ENCODE measurements at places on chromosomes 1 and 21.
A peak's percentile ranks its signal among the peaks of the same experiment; 100 is the strongest.

DNA sequence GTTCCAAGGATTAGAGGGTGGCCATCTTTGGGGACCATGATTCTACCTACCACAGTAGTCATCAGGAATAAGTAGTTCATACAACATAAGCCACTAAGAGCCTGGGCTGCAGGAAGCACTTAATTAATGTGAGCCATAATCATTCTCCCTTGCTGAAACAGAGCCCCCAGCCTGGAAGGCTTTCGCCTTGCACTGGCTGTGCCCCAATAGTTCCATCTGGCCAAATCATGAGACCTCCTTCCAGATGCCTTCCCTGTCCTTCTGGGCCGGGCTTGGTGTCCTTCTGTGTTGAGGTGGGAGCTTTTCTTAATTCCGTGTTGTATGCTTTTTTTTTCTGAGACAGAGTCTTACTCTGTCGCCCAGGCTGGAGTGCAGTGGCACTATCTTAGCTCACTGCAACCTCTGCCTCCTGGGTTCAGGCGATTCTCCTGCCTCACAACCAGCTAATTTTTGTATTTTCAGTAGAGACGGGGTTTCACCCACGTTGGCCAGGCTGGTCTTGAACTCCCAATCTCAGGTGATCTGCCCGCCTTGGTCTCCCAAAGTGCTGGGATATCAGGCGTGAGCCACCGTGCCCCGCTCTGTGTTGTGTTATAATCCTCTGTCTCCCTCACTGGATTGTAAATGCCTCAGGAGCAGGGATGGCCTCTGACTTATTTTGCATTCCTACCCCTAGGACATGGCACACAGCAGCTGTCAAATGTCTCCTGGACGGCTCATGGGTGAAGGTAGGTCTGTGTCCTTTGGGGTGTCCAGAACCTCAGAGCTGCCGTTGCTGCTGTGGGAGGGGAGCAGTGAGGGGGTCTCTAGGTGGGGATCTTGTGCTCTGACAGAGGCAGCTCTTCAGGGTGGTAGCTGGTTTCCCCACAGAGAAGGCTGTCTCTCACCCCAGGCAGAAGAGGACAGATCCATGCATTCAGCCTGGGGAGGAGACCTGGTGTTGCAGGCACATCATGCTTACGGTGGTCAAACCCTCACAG, 10.1 kb downstream of the GNG4 start:
- DNase-seq: no peak

GRCh38 chr21:29581393-29581792, 282.7 kb downstream of the BACH1 start:
- no peak for DNase-seq

GRCh38 chr21:34938089-34938764, 110.9 kb downstream of the RUNX1 start:
- no peak for DNase-seq

DNA sequence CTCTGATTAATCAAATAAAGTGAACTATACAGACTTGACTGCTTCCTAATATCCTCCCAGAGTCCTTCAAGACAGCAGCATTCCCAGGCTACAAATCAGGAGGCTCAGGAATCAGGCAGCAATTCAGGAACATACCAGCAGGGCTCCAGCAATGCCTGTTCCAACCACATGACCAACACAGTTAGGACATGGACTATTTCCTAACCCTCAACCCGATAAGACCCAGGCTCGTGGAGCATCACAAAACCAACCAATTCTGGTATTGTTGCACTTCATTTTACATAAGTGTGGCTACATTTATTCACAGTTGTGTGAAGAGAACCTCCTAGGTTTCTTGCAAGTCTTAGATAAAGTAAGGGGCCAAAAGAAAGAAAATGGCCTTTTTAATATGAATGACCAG, 546.2 kb upstream of the ADGRL2 start:
- no peak for DNase-seq

- DNase-seq: no peak
These were observed 3.0 kb downstream of the PLA2G2F start for GRCh38 chr1:20142001-20142710.

GRCh38 chr1:153610334-153610733, 2.6 kb downstream of the S100A16 start:
- DNase-seq: no peak

GRCh38 chr1:233473549-233474204, 140.2 kb upstream of the KCNK1 start:
- DNase-seq: no peak

DNA sequence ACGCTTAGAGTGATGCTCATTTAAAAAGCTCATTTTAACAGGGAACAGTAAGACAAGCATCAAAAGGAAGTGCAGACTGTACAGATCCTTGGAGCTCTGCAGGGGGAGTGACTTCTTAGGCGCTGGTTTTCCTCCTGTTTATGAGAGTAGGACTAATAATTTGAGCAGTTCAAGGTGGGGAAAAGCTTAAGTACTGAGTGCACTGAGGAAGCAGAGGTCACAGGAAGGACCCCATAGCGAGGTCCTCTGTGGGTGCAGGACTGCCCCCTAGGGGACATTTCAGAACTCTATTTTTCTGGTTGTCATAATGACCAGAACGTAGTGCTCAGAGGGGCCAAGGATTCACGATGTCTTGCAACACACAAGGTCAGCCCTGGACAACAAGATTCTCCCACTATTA, 112.1 kb downstream of the HLCS start:
- no peak for DNase-seq

DNA sequence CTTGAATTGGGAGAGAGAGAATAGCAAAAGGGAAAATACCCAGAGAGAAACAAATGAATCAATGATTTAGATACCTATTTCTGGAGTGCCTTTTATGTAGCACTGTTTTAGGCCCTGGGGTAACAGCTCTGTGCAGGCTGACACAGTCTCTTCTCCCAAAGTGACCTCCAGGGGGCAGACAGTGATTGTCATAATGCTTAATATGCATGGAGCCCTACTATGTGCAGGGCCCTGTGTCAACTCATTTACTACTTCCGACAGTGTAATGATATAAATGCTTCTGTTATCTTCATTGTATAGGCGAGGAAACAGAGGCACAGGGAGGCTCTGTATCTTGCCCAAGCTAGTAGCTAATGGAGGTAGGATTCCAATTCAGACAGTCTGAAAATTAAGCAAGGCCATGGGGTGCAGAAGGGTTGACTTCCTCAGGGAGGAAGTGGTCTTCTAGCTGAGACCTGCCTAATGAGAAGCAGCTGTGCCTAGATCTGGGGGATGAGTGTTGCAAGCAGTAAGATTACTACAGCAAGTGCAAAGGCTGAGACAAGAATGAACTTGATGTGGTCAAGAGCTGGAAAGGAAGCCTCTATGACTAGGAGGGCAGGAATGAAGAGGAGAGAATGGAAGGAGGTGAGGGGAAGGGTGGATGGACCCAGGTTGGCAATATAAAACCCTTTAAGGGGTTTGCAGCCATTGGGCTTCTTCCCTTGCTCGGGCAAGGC, 16.2 kb upstream of the SERINC2 start:
- no peak for DNase-seq

GRCh38 chr1:189606795-189607476, 870.7 kb downstream of the BRINP3 start:
- no peak for DNase-seq

DNA sequence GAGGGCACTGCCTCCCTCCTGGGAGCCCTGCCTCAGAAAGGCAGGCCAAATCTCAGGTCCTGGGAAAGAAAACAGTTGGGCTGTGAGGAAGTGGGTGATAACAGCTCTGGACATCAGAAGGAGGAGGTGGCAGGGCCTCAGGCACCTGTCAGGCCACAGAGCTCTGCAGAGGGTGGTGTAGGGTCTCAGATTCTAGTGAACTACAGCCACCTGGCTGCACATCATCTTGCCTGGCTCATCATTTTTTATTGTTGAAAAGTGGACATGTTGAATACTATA, 15.3 kb upstream of the ZNF678 start:
- DNase-seq: no peak

GRCh38 chr1:232597721-232598120, 32.2 kb downstream of the SIPA1L2 start:
- DNase-seq: no peak

- no peak for DNase-seq
These were observed 38.2 kb upstream of the CSF3R start for GRCh38 chr1:36520771-36521420.

- no peak for DNase-seq
These were observed 10.2 kb upstream of the LYPLAL1 start for GRCh38 chr1:219163401-219163954.

GRCh38 chr1:109091078-109091838, 694 bp downstream of the TMEM167B start:
- DNase-seq: no peak

GRCh38 chr1:208531003-208531750, 287.0 kb upstream of the PLXNA2 start:
- DNase-seq: no peak

DNA sequence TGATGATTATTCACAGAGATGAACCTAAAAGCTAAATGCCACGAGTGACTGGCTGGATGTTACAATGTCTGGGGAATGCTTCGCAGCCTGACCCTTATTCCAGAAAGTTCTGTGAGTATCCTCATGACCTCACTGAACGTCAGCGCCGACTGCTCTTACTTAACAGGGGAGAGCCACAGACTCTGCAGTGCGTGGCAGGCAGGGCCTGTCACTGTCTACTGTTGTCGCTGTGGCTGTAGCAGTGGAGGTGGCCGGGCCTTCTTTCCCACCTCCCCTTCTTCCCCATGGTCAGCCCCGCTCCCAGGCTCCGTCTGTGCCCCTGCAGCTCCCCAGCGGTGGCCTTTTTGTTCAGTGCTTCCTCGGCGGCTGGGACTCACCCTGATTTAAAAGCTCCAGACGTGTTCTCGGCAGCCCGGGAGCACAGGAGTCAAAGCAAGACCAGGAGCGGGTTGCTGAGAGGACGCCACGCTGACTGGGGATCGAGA, 52.2 kb upstream of the TARBP1 start:
- no peak for DNase-seq

DNA sequence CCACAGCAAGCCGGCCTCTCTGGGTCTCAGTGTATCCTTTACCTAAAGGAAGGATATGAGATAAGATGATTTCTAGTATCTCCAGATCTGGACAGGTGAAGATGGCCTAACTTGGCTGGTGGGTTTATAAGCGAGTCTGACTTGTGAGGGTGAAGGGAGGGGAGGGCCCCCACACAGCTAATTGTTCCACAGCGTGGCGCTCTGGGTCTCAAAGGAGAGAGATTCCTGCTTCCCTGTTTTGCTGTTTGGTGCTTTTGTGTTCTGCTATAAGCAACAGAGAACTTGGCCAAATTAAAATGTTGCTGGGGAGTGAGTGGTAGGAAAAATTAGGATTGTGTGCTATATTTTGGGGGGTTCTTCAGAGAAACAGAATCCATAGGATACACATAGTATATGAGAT, 28.9 kb upstream of the NLRP3 start:
- DNase-seq: no peak

DNA sequence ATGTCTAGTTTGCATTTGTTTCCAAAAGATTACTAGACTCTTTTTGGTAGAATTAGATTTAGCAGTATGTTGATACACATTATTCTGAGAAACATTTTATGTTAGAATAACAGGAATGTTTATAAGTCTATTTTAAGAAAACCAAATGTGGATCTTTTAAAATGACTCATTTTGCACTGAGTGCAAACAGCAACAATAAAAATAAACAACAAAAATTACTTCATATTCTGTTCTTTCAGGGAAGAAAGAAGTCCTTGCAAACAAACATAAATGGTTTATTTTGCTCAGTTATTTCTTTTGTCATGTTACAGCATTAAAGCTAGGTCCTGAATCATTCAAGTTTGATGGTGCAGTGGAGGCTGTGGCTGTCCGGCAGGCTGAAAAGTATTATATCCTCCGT, 106.8 kb upstream of the TENT5C start:
- DNase-seq: no peak

DNA sequence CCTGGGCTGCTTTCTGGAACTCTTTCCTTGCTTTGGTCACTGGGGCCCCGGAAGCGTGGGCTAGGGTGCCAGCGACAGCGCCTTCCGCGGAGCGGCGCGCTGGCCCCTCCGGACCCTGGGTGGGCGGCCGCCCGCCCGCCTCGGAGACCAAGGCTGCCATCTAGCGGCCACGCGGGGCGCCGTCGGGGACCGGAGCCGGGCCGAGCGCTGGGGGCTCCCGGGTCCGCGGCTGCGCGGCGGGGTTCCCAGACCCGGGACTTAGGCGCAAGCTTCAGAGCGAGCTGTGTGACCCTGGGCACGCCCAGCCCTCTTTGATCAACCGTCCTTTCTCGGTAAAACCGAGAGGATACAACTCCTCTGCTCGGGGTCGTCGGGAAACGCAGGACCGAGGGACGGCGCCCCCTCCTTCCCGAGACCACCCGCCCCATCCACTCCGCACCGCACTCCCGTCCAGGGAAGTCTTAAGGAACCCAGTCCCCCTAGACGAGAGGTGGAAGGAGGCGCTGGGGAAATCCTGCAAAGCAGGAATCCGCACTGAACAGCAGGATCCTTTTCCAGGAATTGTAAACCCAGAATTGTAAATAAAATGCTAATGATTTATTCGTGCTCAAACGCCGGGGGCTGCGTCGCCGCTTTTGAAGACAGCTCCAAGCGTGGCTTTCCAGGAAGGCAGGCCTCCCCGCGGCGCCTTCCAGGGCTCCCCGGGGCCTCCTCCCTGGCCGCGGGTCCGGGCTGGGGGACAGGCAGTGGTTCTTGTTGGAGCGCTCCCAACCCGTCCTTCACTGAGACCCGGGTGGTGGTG, 41.2 kb downstream of the RRAGC start:
- peak; percentile 12 for DNase-seq

GRCh38 chr1:93732514-93732913, 50.9 kb upstream of the BCAR3 start:
- no peak for DNase-seq

DNA sequence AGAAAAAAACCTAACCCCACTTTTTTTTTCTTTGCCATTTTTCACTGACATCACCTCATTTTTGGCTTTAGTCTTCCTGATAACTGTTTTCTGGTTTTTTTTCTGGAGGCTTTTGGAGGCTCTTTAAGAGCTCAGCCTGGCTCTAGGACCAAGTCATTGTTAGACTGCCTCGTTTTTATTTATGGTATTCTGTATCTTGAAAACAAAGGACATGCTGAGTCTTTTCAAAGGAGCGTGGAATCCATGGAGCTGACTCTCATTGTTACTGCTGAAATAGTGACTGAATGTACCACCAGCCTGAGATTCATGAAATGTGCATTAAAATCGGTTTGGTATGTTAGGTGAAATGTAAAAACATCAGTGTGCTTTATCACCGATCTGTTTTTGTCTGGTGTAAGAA, 28.0 kb downstream of the RASAL2 start:
- no peak for DNase-seq

DNA sequence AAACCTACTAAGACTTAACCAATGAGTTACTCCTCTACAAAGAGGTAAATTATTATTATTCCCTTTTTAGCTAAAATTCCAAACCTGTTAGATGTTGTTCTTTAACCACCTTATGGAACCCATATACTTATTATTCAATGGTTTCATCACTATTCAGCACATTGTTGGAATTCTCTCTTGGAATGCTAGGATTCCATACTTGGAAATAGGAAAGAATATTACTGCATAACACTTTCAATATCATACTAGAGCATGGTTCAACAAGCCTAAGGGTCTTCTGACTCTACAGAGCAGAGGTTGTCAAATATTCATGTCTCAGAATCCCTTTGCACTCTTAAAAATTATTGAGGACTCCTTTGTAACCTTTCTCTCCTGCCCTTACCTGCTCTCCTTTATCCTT, 69.4 kb downstream of the DEGS1 start:
- DNase-seq: no peak

GRCh38 chr1:244353551-244354091, 98.1 kb downstream of the ADSS2 start:
- DNase-seq: no peak
